ENCODE measurements at places on chromosomes 16 and 17. TPM values are rescaled to one million over a fixed set of nuclear protein-coding genes. Genes with fewer than 3 reads are reported as not detected.

- no peak overlapping the region for H3K4me3 ChIP-seq
- H3K27me3 ChIP-seq: no peaks in the 10 kb centered on the region
- H3K27ac ChIP-seq: no peak overlapping the region
- DNase-seq: no peak
Observed at GRCh38 chr17:21239680-21240368, 13.4 kb downstream of the NATD1 start.

- no peak for DNase-seq
- H3K4me1 ChIP-seq: peaks cover 48% of the 10 kb centered on the region
- no peak overlapping the region for H3K27ac ChIP-seq
- H3K27me3 ChIP-seq: no peaks in the 10 kb centered on the region
Observed at GRCh38 chr16:79764415-79765110, 164.0 kb upstream of the MAF start.

DNA sequence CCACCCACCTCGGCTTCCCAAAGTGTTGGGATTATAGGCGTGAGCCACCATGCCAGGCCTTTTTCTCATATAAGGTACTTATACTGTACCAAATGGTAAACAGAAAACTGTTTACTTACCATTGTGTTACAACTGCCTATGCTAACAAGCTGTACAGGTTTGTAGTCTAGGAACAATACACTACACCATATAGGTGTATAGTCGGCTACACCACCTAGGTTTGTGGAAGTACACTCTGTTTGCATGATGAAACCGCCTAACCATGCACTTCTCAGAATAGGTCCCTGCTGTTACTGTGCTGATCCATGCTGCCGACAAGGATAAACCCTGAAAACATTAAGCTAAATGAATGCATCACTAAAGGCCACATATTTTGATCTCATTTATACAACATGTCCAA lies 18.9 kb downstream of the DNAJA2 start:
- no peak overlapping the region for H3K27ac ChIP-seq
- H3K36me3 ChIP-seq: peaks cover 54% of the 10 kb centered on the region
- H3K27me3 ChIP-seq: no peaks in the 10 kb centered on the region
- H3K4me1 ChIP-seq: no peaks in the 10 kb centered on the region

GRCh38 chr17:74786431-74787055 lies 10.4 kb upstream of the NAT9 start:
- no peak overlapping the region for H3K27ac ChIP-seq
- DNase-seq: no peak
- peaks cover 22% of the 10 kb centered on the region for H3K36me3 ChIP-seq
- H3K27me3 ChIP-seq: no peaks in the 10 kb centered on the region
- H3K4me3 ChIP-seq: no peak overlapping the region
- peaks cover 12% of the 10 kb centered on the region for H3K4me1 ChIP-seq

DNA sequence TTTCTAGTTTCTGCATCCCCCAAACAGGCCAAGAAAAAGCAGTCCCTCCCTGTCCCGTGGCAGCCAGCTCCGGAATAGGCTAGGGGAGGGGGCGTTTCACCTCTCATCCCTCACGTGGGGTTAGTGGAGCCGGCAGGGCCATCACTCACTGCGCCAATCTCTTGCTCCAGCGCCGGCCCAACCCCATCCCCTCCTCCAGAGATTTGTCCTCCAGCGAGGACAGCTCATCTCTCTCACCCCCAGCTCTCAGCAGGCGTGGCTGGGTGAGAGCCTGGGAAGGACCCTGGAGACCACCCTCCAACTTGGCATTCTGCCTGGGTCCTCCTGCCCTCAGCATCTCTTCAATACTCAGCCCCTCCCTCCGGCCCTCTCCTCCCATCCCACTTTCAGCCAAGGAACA lies 74.1 kb downstream of the TMEM132E start:
- no peak overlapping the region for H3K4me3 ChIP-seq
- no peak overlapping the region for H3K27ac ChIP-seq
- peaks cover 34% of the 10 kb centered on the region for H3K27me3 ChIP-seq
- H3K36me3 ChIP-seq: no peaks in the 10 kb centered on the region
- H3K4me1 ChIP-seq: no peaks in the 10 kb centered on the region

- H3K4me1 ChIP-seq: peaks cover 71% of the 10 kb centered on the region
- peak within 1 kb of the TSS; percentile 58 for H3K27ac ChIP-seq
- no peaks in the 10 kb centered on the region for H3K36me3 ChIP-seq
- H3K4me3 ChIP-seq: peak within 1 kb of the TSS; percentile 15
- H3K27me3 ChIP-seq: no peaks in the 10 kb centered on the region
Observed at GRCh38 chr17:19747829-19748806, at the start of gene ALDH3A1. Gene ALDH3A1 (minus strand): TSS chr17:19748298. CDS start chr17:19745129, 3,169 bp downstream.

- peak overlapping the region; percentile 16 for H3K27ac ChIP-seq
- peaks cover 21% of the 10 kb centered on the region for H3K36me3 ChIP-seq
- H3K4me1 ChIP-seq: peaks cover 35% of the 10 kb centered on the region
Observed at GRCh38 chr16:53220585-53220984, 165.8 kb downstream of the CHD9 start.

- no peaks in the 10 kb centered on the region for H3K27me3 ChIP-seq
- DNase-seq: no peak
- no peak overlapping the region for H3K4me3 ChIP-seq
- H3K27ac ChIP-seq: no peak overlapping the region
- H3K36me3 ChIP-seq: no peaks in the 10 kb centered on the region
- no peaks in the 10 kb centered on the region for H3K4me1 ChIP-seq
Observed at GRCh38 chr17:63142836-63143235, 176.8 kb downstream of the TANC2 start.

GRCh38 chr16:83420206-83420760 lies 387.5 kb upstream of the HSBP1 start:
- no peaks in the 10 kb centered on the region for H3K27me3 ChIP-seq
- H3K4me3 ChIP-seq: no peak overlapping the region
- H3K27ac ChIP-seq: no peak overlapping the region

GRCh38 chr17:48631693-48632578 lies 5.8 kb upstream of the HOXB9 start:
- no peak overlapping the region for H3K4me3 ChIP-seq
- no peaks in the 10 kb centered on the region for H3K36me3 ChIP-seq
- H3K27ac ChIP-seq: no peak overlapping the region
- H3K27me3 ChIP-seq: peaks cover 100% of the 10 kb centered on the region
- DNase-seq: no peak
- H3K4me1 ChIP-seq: peaks cover 13% of the 10 kb centered on the region

- no peak overlapping the region for H3K27ac ChIP-seq
- H3K4me3 ChIP-seq: no peak overlapping the region
- no peaks in the 10 kb centered on the region for H3K36me3 ChIP-seq
- H3K27me3 ChIP-seq: peaks cover 35% of the 10 kb centered on the region
- no peaks in the 10 kb centered on the region for H3K4me1 ChIP-seq
Observed at GRCh38 chr17:33712120-33712519, 419.0 kb upstream of the ASIC2 start.

DNA sequence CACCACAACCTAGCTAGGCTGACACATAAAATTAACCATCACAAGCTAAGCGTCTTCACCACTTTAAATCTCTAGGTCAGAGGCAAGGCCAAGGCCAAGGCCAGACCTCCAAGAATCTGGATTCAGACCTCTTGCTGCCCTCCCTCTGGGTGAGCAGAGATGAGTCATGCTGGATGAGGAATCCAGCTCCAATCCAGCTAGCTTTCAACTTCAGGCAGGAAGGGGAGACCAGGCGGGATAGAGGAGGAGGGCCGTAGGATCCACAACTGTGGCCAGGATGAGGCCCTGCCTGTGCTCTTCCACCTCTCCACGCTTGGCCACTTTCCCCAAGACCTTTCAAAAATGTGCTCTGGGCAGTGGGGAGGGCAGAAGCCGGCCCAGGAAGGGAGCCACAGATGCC lies 14.7 kb downstream of the LRRC75A start:
- peaks cover 23% of the 10 kb centered on the region for H3K4me1 ChIP-seq
- no peak overlapping the region for H3K4me3 ChIP-seq
- no peak for DNase-seq
- H3K27me3 ChIP-seq: no peaks in the 10 kb centered on the region
- H3K36me3 ChIP-seq: no peaks in the 10 kb centered on the region
- H3K27ac ChIP-seq: peak overlapping the region; percentile 51

DNA sequence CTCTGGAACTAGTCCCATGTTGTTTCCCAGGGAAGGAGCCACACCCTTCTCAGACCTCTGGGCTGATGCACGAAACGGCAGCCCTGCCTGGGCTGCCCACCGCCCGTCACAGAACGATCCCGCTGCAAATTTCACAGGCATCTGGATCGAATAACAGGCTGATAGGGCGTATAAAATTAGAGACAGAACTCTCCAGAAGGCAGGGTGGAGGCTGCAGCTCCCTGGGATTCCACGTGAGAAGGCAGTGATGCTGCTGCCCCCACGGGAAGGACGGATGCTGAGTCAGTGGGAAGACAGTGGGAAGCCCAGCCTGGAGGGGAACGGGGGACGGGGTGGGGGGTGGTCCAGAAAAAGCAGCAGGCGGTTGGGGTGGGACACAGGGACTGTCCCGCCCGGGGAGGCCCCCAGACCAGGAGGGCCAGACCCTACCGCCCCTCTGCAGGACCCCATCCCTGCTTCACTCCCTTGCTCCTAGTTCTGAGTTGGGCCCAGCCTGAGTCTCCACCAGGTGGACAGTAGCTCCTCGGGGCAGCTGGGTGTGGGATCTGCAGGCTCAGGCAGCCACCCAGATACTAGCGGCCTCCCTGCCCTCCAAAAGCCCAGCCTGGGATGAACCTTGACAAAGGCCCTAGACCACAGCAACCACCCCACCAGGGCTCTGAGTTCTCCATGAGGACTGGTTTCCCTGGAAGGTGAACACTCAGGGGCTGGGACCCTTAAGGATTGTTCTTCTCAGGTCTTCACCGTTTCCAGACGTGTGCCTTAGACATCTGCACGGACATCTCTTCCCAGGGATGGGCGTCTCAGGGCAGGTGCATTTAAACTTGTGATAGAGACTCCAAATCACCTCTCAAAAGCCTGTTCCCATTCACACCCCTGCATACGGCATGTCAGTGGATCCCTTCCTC lies 117.8 kb downstream of the METRNL start:
- peak; percentile 79 for DNase-seq
- H3K27me3 ChIP-seq: no peaks in the 10 kb centered on the region
- no peak overlapping the region for H3K4me3 ChIP-seq

DNA sequence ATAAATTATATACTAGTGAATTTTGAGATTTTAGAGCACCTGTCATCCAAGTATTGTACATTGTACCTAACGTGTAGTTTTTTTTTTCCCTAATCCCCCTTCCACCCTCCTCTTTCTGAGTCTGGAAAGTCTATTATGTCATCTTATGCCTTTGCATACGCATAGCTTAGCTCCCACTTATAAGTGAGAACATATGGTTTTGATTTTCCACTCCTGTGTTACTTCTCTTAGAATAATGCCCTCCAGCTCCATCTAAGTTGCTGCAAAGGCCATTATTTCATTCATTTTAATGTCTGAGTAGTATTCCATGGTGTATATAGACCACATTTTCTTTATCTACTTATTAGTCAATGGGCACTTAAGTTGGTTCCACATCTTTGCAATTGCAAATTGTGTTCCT lies 177.0 kb upstream of the C16orf82 start:
- no peak for DNase-seq
- no peaks in the 10 kb centered on the region for H3K36me3 ChIP-seq
- H3K27me3 ChIP-seq: no peaks in the 10 kb centered on the region
- H3K4me1 ChIP-seq: no peaks in the 10 kb centered on the region

- H3K4me3 ChIP-seq: no peak overlapping the region
- H3K27ac ChIP-seq: no peak overlapping the region
- no peaks in the 10 kb centered on the region for H3K27me3 ChIP-seq
- no peak for DNase-seq
- no peaks in the 10 kb centered on the region for H3K36me3 ChIP-seq
- no peaks in the 10 kb centered on the region for H3K4me1 ChIP-seq
Observed at GRCh38 chr17:32558326-32558955, 71.6 kb downstream of the CDK5R1 start.

- peak overlapping the region; percentile 22 for H3K4me3 ChIP-seq
- H3K4me1 ChIP-seq: peaks cover 32% of the 10 kb centered on the region
- H3K27ac ChIP-seq: peak overlapping the region; percentile 24
- H3K36me3 ChIP-seq: no peaks in the 10 kb centered on the region
- no peaks in the 10 kb centered on the region for H3K27me3 ChIP-seq
- peak; percentile 76 for DNase-seq
Observed at GRCh38 chr16:12090151-12090530, 113.6 kb downstream of the SNX29 start.

DNA sequence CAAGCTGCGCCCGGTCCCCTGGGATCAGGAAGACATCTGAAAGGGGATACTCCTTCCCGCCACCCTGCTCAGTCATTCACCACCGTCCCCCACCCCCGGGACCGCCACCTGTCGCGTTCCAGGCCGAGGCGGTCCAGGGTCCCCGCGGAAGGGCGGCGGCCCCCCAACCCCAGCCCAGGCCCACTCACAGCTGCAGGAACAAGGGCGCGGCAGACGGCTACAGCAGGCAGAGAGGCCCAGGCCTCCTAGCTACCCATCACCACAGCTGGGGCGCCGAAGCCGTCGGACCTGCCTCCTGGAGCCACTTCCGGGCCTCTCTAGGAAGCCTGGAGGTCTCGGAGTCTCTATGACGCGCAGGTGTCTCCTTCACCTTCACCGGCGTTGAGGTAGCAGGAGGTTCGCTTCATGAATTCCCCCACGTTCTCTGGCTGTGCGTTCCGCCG lies at the start of gene SDR42E1:
SDR42E1 (minus strand) TSS at position 272 of the 443 bp plus-strand sequence. CDS start 10,612 bp downstream, outside the sequence.
- peaks cover 11% of the 10 kb centered on the region for H3K4me1 ChIP-seq
- H3K27me3 ChIP-seq: peaks cover 4% of the 10 kb centered on the region
- peak within 1 kb of the TSS; percentile 55 for H3K4me3 ChIP-seq
- H3K36me3 ChIP-seq: no peaks in the 10 kb centered on the region

- DNase-seq: no peak
- no peaks in the 10 kb centered on the region for H3K36me3 ChIP-seq
- H3K4me1 ChIP-seq: peaks cover 13% of the 10 kb centered on the region
- H3K27me3 ChIP-seq: peaks cover 84% of the 10 kb centered on the region
- H3K27ac ChIP-seq: no peak overlapping the region
Observed at GRCh38 chr16:85897382-85897781, 1.6 kb upstream of the IRF8 start.

DNA sequence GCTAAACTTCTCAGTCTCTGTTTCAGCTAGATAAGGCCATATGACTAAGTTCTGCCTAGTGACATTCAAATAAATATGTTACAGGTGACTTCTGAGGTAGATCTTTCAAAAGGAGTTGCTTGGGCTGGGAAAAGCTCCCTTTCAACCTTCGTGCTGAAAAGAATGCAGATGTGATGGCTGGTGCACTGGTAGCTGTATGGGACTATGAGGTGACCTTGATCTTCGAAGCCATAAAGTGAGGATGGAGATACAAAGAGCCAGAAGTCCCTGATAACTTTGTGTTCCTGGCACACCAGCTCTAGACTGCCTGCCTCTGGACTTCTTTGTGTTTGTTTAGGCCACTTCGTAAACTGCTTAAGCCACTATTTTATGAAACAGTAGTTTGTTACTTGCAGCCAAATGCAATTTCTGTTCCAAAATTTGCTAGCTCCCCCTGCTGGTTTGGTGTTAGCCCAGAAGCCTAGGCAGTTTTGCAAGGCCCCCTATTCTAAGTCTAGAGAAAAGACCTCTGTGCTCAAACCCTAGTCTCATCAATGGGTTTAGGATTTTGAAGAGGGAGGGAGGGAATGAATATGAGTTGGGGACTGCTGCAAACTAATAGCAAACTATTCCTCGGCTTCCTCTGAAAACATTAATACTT lies 23.3 kb upstream of the ERCC4 start:
- no peaks in the 10 kb centered on the region for H3K36me3 ChIP-seq
- H3K27ac ChIP-seq: no peak overlapping the region
- DNase-seq: no peak

GRCh38 chr16:50354629-50355456 lies 13.9 kb downstream of the BRD7 start:
- no peak for DNase-seq
- H3K4me1 ChIP-seq: peaks cover 1% of the 10 kb centered on the region
- peak overlapping the region; percentile 11 for H3K27ac ChIP-seq
- H3K4me3 ChIP-seq: no peak overlapping the region
- no peaks in the 10 kb centered on the region for H3K27me3 ChIP-seq

- DNase-seq: no peak
- H3K4me1 ChIP-seq: no peaks in the 10 kb centered on the region
- no peak overlapping the region for H3K27ac ChIP-seq
- H3K27me3 ChIP-seq: no peaks in the 10 kb centered on the region
Observed at GRCh38 chr16:87740441-87740840, 25.3 kb downstream of the KLHDC4 start.

The CLEC19A gene
- total RNA-seq: not detected

The C1QTNF8 gene
- total RNA-seq: not detected

The CNTD1 gene
- total RNA-seq: 0.42 TPM

The C17orf100 gene
- total RNA-seq: 2.1 TPM

Measured in suprapubic skin (tissue), 4 donors.